ENCODE measurements at places on chromosomes 1 and 21. TPM values are rescaled to one million over a fixed set of nuclear protein-coding genes. Genes with fewer than 3 reads are reported as not detected.

WDTC1 gene
- 32.4 TPM for total RNA-seq

GRCh38 chr1:213200630-213201029, 149.6 kb downstream of the RPS6KC1 start:
- H3K4me1 ChIP-seq, result peaks cover 7% of the 10 kb centered on the region
- H3K27ac ChIP-seq, result no peak overlapping the region
- no peaks in the 10 kb centered on the region for H3K27me3 ChIP-seq
- H3K4me3 ChIP-seq, result no peak overlapping the region
- H3K36me3 ChIP-seq, result peaks cover 40% of the 10 kb centered on the region
- no peak for DNase-seq

GRCh38 chr1:222106377-222106776, 364.5 kb upstream of the DUSP10 start:
- H3K27ac ChIP-seq, result no peak overlapping the region
- no peak overlapping the region for H3K4me3 ChIP-seq
- DNase-seq, result no peak
- no peaks in the 10 kb centered on the region for H3K36me3 ChIP-seq
- no peaks in the 10 kb centered on the region for H3K4me1 ChIP-seq

- no peaks in the 10 kb centered on the region for H3K4me1 ChIP-seq
- no peak overlapping the region for H3K4me3 ChIP-seq
- H3K27ac ChIP-seq, result no peak overlapping the region
- no peak for DNase-seq
- no peaks in the 10 kb centered on the region for H3K27me3 ChIP-seq
Observed at GRCh38 chr21:14737922-14738321, 191.8 kb upstream of the SAMSN1 start.

GRCh38 chr1:94240822-94241221, 3.4 kb upstream of the ARHGAP29 start:
- peaks cover 8% of the 10 kb centered on the region for H3K36me3 ChIP-seq
- H3K4me1 ChIP-seq, result peaks cover 15% of the 10 kb centered on the region
- no peak overlapping the region for H3K4me3 ChIP-seq
- no peak for DNase-seq

DNA sequence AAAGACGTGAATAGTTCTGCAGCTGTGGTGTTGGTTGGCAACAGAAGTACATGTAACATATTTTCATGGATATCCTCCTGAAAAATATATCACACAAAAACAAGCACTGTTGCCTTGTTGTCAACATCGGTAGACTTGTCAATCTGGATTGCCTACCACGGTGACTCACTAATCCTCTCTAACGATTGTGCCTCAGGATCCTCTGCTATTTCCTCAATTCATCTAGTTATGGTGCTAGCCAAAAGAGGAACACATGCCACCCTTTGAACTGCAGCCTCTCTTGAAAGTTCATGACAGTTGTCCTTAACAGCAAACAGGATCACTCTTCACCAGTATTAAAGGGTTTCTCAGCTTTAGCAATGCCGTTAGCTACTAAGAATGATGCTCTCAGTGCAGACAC, 25.7 kb downstream of the RASAL2 start:
- no peak for DNase-seq
- no peaks in the 10 kb centered on the region for H3K27me3 ChIP-seq
- H3K27ac ChIP-seq, result no peak overlapping the region
- no peaks in the 10 kb centered on the region for H3K36me3 ChIP-seq
- H3K4me1 ChIP-seq, result peaks cover 38% of the 10 kb centered on the region

DNA sequence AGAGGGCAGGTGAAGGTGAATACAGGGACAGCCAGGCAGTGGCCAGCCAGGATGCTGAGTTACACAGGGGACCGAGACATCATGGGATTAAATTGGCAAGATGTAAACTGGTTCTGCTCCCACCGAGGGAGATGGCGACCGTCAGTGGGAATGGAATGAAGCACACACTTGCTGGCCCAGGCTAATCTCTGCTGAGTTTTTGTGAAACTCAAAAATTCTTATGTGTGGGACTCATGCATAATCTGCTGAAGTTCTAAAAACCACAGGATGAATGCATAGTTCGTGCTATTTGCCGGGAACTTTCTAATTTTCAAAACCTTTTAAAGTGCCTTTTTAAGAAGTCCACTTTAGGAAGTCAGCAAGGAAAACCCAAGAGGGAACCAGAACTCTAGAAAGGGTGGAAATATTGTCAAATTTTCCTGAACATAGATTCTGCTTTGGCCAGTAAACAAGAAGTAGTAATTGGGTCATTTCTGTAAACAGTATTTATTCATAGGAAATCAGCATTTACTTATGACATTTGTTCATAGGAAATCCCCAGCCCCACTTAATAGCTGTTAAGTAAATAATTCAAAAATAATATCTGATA, 85.4 kb upstream of the ROR1 start:
- H3K4me3 ChIP-seq, result no peak overlapping the region
- H3K4me1 ChIP-seq, result peaks cover 46% of the 10 kb centered on the region
- DNase-seq, result no peak
- no peaks in the 10 kb centered on the region for H3K36me3 ChIP-seq
- H3K27me3 ChIP-seq, result no peaks in the 10 kb centered on the region
- peak overlapping the region; percentile 85 for H3K27ac ChIP-seq

DNA sequence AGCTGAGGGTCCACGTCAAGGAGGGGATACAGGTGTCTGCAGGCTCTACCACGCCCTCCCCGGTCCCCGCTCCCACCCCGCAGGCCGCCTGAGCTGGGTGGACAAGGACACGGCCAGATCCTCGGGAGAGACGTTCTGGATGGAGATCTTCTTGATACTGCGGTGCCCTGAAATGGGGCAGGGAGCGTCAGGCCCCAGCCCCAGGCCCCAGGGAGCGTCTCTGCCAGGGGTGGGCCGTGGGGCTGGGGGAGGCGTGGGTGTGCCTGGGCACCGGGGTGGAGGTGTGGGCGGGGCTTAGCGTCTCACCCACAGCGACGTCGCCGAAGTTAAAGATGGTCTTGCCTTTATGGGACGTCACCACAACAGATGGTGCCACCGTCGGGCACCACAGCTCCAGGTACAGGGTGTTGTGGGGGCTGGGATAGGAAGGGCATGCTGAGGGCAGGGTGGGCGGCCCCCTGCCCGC, 7.3 kb upstream of the TMEM52 start:
- no peaks in the 10 kb centered on the region for H3K27me3 ChIP-seq
- H3K36me3 ChIP-seq, result no peaks in the 10 kb centered on the region
- no peaks in the 10 kb centered on the region for H3K4me1 ChIP-seq
- no peak for DNase-seq
- no peak overlapping the region for H3K27ac ChIP-seq
- no peak overlapping the region for H3K4me3 ChIP-seq

GRCh38 chr21:34187935-34188334, 114.6 kb downstream of the MRPS6 start:
- DNase-seq, result no peak
- peaks cover 1% of the 10 kb centered on the region for H3K36me3 ChIP-seq
- H3K27ac ChIP-seq, result no peak overlapping the region
- no peak overlapping the region for H3K4me3 ChIP-seq
- no peaks in the 10 kb centered on the region for H3K4me1 ChIP-seq
